Endothelial cell of umbilical vein (primary cell): ENCODE measurements at places on chromosomes 4 and X. TPM values are rescaled to one million over a fixed set of nuclear protein-coding genes. Genes with fewer than 3 reads are reported as not detected.

ATP6AP1 gene
- polyA plus RNA-seq: 322 and 393 TPM in 2 replicates

MAOB gene
- not detected in 2 replicates for polyA plus RNA-seq

DNA sequence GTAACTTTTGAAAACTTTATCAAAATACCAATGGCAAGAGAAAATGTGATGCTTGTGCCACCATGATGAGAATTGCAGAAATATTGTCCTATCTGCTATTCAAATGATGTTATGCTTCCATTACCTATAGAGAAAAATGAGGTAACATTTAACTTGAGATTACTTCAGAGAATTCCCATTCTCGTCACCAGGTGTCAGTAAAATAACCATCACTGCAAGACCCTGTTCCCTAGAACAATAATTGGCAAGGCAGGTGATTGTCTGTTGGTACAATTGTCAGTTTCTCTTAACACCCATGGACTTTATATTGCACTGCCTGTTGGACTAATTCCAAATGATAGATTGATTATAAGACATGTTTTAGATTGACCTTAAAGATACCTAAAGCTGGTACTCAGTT is 179.9 kb downstream of the GABRG1 start:
- no peaks in the 10 kb centered on the region for H3K4me1 ChIP-seq
- no peak for DNase-seq
- H3K4me3 ChIP-seq: no peak overlapping the region
- H3K27ac ChIP-seq: no peak overlapping the region

COL4A6 gene
- polyA plus RNA-seq: 0.33 and 0.62 TPM in 2 replicates

- H3K36me3 ChIP-seq: no peaks in the 10 kb centered on the region
- peaks cover 37% of the 10 kb centered on the region for H3K4me1 ChIP-seq
- no peaks in the 10 kb centered on the region for H3K27me3 ChIP-seq
- no peak for DNase-seq
These were observed 379 bp downstream of the PDGFC start for GRCh38 chr4:156971165-156971675.

DNA sequence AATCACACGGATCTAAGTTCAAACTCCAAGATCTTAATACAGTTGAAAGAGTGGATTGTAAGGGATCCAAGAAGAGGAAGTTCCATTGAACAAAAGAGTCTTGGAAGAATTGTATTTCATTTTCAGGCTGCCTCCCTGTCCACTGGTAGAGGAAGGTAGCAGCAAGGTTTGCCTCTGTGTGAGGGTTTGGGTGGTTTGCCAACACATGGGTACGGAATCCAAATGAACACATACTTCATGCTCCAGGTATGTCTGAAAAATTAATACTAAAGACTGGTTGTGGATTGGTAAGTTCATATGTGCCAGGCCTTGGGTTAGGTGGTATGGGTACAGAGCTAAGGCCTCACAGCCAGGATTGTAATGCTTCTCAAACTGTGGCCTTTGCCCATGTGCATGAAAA is 523.6 kb upstream of the BOD1L1 start:
- H3K27ac ChIP-seq: no peak overlapping the region
- H3K27me3 ChIP-seq: peaks cover 2% of the 10 kb centered on the region
- H3K4me1 ChIP-seq: no peaks in the 10 kb centered on the region
- H3K36me3 ChIP-seq: no peaks in the 10 kb centered on the region
- no peak overlapping the region for H3K4me3 ChIP-seq
- no peak for DNase-seq

CXCL8 gene
- 3.4 and 6.4 TPM in 2 replicates for polyA plus RNA-seq
